ENCODE measurements at places on chromosomes 5 and 9.

GRCh38 chr5:36763454-36763853, 113.1 kb upstream of the NIPBL start:
- DNase-seq: no peak

DNA sequence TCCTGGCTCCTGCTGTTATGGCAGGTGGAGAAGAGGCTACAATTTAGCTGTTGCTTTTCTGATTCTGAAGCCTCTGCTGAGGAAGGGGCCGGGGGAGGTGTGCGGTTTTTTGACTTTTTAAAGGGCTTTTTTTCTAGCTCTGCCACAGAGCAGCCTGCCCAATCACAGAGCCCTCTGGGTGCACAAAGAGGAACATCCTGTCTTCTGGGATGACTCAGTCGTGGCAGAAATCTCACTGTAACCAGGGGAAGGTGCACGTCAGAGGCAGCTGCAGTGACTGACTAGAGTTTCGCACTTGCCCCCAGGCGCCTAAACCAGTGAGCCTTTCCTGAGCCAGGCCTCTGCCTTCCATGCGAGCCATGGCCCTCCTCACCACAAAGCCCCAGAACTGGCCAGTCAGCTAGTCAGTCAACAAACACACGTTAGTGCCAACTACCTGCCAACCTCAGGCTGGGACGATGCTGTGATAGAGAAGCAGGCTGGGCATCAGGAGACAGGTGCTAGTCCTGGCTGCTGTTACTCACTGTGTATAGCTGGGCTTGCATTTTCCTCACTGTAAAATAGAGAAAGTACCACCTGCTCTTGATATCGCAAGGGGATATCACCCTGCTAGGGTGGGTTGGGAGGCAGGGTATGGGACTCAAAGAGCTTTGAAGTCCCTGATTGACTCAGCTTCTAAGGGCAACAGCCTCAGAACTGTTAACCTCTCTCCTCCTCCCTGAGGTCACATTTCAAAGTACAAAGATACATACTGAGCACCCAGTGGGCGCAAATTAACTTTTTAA, 2.2 kb downstream of the AKNA start:
- no peak for DNase-seq

DNA sequence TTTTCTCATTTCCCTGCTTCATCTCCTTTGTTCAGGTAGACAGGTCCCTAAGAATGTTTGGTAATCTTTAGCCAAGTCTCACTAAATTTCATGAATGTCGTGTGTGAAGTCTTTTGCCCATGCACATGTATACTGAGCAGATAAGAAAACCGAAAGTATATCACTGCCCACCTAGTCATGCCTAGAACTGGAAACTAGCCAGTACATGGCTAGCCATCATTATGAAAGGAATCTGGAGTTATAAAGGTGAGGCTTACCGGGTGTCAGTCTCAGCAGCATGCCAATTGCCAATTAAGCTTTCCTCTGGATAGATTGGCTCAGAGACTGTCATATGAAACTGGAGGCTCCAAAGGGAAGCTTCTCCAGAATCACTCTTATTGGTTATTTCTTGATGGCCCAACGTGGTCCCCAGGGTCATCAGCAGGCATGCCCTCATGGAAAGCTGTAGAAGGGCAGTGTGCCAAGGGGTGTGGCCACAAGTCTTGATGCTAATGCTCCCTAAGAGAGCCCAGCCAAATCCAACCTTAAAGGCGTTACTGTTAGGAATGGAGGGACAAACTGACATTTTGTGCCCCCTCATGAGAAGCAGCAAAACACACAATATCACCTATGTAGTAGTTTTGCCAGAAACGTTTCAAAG, 307.3 kb upstream of the PIK3R1 start:
- DNase-seq: no peak

- DNase-seq: no peak
Measured at GRCh38 chr5:2029206-2029605, 146.5 kb upstream of the IRX4 start.

GRCh38 chr5:14342306-14342705, 199.2 kb downstream of the TRIO start:
- DNase-seq: no peak

- DNase-seq: no peak
Measured at GRCh38 chr5:31415009-31415923, 116.6 kb downstream of the DROSHA start.

GRCh38 chr5:9621379-9621903, 8.7 kb downstream of the TAS2R1 start:
- no peak for DNase-seq

DNA sequence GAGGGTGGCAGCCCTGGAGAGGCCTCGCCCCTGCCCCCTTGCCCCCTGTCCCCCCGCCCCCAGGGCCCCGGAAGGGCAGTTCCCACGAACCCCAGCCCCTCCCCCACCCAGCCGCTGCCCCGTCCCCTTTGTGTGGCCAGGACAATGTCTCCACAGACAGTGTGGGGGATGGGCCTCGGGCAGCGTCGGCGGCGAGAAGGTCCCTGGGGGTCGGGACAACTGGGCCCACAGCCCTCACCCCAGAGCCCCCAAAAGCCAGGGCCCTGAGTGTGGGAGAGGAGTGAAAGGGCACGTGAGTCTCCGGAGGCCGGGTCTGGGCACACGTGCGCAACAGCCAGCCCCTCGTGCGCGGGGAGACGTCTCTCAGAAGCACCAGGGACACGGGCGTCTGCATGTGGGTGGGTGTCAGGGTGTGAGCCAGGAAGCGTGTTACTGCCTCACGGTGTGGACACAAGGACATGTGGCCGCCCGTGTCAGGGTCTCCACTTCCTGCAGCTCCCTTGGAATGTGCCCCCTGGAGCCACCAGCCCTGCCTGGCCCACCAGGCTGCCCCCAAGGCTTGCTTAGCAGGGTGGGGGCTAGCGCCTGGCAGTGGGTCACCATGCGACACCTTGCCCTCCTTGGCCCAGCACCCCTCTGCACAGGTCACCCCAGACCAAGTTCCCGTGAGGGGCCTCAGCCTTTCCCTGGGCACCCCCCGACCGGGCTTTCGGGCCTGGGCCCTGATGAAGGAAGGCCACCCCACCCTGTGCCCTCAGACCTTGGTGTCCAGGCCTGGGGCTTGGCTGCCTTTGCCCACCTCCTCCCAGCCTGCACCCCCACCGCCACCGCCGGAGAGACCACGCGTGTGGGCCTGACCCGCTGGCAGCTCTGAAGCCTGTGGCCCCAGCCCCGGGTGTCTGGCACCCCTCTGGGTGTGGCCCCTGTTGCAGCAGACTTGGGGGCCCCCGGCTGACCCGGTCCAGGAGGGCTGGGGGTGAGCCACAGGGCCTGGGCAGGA, 12.8 kb upstream of the NRARP start:
- DNase-seq: no peak

GRCh38 chr5:15499528-15500324, at the start of gene FBXL7:
TSS of gene FBXL7 (plus strand) at chr5:15500180.
- DNase-seq: no peak

DNA sequence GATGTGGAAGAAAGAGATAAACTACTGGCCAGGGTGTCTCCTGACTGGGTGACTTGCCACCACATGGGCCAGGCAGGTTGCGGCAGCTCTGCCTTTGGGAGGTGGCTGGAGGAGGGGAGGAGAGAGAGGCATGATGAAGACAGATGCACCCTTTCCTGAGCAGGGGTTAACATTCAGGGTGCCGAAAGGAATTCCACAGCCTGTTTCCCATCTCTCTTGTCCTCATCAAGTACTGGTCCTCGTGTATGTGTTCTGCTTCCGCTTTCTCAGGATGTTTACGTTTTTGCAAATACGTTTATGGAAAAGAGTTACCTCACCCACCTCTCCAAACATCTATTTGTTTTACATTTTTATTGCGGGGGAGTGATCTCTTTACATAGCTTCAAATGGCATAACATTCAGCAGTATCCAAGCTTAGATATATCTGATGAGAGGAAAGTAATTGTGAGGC, 73.4 kb downstream of the C9orf85 start:
- no peak for DNase-seq

DNA sequence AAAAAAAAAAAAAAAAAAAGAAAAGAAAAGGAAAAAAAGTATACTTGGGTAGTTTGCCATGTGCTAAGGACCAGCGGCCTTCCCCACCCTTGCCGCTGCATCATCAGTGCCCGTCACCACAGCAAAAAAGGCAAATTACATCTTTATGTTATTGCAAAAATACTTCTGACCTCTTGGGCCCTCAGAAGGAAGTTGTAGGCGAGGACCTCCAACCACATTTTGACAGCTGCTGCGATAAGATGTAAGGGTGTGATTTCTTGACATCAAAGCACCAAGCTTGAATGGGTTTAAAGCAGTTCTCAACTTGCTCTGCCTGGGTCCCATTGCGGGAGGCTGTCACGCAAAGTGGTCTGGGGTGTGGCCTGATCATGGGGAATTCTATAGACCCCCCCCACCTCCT, 39.2 kb downstream of the DMRT1 start:
- DNase-seq: peak; percentile 42

GRCh38 chr9:107261106-107261505, 22.0 kb upstream of the RAD23B start:
- DNase-seq: no peak

DNA sequence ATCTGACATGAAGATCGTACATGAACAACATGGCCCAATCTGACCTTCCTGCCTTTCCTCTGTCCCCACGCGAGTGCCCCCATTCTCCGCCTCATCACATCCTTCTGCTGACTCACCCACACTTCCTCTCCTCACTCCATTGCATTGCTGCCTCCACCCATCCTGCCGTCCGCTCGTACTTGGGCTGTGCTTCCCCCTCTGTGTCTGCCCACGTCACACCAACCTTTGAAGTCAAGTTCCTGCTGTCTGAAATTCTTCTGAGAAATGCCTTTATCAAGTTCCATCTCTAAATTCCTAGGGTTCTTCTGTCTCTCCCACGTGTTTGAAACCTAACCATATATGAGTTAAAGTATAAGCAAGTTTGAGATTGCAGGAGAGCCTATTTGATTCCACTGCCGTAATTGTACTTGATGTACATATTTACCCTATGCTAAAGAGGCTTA, 18.0 kb upstream of the STARD4 start:
- no peak for DNase-seq

GRCh38 chr5:62572918-62573514, 5.6 kb upstream of the LRRC70 start:
- DNase-seq: no peak

DNA sequence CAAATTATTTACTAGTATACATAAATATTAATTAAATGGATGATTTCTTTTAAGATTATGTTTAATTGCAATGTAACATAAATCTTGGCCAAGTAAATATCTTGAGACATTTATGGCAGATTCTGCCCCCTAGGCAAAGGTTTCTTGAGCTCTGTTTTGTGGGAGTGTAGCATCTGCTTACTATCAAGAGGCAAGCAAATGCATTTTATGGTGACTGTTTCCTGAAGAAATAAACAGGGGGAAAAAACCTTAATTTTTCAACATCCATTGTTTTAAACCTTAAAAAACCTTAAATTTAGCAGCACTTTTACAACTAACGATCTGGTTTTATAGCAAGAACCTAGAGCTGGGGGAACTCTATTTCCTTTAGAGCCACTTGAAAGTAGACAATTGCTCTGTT, 25.7 kb upstream of the FREM1 start:
- no peak for DNase-seq

DNA sequence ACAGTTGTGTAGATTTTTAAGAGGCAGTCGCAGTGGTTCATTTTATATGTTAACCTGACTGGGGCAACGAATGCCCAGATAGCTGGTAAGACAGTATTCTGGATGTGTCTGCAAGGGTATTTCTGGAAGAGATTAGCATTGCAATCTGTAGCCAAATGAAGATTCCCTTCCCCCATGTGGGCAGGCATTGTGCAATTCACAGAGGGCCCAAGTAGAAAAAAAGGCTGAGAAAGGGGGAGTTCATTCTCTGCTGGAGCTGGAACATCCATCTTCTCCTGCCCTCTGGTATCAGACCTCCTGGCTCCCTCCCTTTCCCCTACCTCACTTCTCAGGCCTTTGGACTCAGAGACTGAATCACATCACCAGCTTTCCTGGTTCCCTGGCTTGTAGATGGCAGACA, 70.6 kb downstream of the TENT4A start:
- DNase-seq: peak; percentile 28

DNA sequence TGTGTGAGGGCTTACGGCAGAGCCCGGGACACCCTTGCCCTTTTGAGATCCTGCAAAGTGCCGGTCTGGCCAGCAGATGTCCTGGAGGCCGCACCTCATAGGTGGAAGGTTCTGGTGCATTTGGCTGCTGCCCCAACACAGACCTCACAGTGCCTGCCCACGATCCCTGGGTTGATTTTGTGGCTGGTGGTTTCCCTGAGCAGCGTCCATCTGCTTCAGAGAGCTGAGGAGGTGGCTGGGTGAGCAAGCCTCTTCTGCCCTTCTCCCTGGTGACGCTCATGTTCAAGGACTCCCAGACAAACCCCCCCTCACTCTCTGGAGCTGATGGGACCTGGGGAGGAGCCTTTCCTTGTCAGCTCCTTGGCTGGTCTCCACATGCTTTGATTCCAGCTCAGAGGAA, 18.9 kb downstream of the BNIP1 start:
- no peak for DNase-seq

GRCh38 chr9:22683700-22684075, 237.1 kb downstream of the DMRTA1 start:
- DNase-seq: no peak

GRCh38 chr9:98104445-98104881, 14.6 kb downstream of the TRIM14 start:
- no peak for DNase-seq

DNA sequence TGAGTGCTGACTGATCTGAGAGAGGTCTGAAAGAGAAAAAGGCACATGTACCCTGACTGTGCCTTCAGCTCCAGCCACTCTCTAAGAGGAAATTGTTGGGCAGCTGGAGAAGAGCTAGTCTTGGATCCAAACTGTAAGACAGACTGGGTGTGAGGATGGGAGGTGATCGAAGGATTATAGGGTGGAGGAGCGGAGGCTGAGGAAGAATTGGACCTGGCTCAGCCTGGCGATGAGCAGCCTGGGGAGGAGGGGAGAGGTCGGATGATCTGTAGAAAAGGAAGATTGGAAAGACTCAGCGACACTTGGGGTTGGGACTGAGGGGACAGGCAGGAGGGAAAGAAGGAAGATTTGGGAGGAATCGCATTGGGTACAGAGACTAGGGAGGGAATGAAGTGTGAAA, 98.6 kb upstream of the SLC25A48 start:
- DNase-seq: peak; percentile 40

- DNase-seq: no peak
Measured at GRCh38 chr5:33079548-33079947, 361.2 kb upstream of the TARS1 start.

DNA sequence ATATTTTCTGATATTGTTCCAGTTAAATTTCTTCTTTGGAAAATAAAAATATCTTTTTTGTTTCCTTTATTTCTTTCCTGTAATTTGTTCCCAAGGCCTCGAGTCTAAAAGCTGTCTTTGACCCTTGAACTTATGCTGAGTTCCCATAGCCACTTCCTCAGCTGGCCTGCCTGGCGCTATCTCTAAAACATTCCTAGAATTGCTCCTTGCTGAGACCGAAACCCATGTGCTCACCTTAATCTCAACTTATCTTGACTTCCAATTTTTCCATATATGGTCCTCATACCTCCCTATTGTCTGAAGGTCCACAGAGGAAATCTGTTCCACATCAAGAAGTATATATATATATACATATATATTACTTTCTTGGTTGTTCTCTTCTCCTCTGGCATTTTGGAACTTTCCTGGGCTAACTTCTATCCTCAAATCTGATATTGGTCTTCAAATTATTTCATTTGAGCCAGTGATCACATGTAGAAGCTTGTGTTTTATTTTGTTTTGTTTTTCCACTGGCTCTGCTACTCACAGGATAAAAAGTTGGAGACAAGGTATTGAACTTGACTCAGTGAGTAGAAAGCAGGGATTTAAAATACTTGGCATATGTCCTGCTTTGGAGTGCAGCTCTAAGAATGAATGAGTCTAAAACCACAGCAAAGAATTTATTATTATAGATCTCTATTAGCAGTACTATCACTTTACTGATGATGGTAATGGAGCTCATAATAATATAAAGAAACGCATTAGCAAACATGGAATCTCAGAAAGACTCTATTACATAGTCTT, 45.2 kb downstream of the ENC1 start:
- DNase-seq: no peak

All from vagina (tissue), 2 donors.